ENCODE measurements at places on chromosomes 1 and 21. TPM values are rescaled to one million over a fixed set of nuclear protein-coding genes. Genes with fewer than 3 reads are reported as not detected.
A peak's percentile ranks its signal among the peaks of the same experiment; 100 is the strongest.

DNA sequence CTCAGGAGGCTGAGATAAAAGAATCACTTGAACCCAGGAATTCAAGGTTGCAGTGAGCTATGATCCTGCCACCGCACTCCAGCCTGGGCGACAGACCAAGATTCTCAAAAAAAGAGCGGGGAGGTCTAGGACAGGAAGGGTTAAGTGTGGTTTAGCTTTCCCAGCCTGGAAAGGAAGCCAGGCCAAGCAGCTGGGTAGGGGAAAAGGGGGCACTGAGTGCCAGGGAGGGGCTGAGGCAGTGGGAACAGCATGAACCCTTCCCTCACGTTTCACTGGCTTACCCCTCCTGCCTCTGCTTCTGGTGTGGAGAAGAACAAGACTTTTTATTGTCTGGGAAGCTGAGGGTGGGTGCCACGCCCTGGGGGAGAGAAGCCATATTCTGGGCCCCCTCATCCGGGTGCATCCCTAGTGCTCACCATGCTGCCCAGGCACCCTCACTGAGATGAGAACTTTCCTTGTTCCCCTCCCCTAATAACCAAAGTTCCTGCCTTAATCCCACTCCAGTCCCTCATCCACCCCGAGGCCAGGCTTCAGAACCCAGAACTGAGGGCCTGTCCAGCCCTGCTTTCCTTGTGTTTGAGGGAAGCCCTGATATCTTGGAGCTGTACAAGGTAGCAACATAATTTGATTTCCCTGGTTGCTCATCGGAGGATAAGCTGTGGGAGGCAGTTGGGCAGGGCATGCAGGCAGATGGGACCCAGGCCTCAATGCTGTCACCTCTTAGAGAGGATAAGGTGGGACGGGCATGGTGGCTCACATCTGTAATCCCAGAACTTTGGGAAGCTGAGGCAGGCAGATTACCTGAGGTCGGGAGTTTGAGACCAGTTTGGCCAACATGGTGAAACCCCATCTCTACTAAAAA is 2.0 kb upstream of the LMNA start:
- no peak overlapping the region for H3K27ac ChIP-seq
- H3K4me1 ChIP-seq, result peaks cover 11% of the 10 kb centered on the region

DNA sequence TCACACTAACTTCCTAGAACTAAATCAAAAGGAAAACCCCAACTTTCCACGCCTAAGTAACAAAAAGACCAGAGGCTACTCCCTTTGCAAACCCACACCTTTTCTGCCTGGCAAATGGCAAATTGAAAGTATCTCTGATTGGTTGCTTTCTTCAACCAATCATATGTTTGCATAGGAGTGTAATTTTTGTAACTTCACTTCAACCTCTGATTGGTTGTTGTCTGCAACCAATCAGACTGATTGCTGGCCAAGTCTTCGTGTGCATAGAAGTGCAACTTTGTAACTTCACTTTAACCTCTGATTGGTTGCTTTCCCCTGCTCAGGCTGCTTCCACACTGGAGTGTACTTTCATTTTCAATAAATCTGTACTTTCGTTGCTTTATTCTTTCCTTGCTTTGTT is 36.9 kb upstream of the PADI2 start:
- peak; percentile 52 for DNase-seq
- H3K4me3 ChIP-seq, result no peak overlapping the region
- H3K27ac ChIP-seq, result no peak overlapping the region
- no peaks in the 10 kb centered on the region for H3K36me3 ChIP-seq
- H3K27me3 ChIP-seq, result no peaks in the 10 kb centered on the region

DNA sequence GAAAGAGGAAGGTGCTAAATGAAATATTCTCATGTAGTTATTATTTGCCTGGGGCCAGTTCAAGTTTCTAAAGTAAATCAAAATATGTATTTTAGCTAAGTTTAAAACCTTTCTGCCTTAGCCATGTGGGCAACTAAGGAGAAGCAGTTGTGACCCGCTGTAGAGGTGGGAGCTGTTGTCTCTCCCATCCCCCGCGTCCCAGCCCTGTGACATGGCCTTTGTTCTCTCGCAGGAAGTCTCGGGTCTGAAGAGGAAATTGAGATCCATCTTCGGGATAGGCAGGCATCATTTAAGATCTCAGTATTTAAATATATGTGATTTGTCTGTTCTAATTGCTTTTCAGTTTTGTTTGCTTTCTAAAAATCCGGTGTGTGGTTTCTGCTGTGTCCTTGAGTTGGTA is 121.5 kb downstream of the CAMTA1 start:
- H3K4me1 ChIP-seq, result no peaks in the 10 kb centered on the region
- no peak for DNase-seq
- peaks cover 1% of the 10 kb centered on the region for H3K27me3 ChIP-seq
- H3K4me3 ChIP-seq, result no peak overlapping the region
- no peak overlapping the region for H3K27ac ChIP-seq
- no peaks in the 10 kb centered on the region for H3K36me3 ChIP-seq

DNA sequence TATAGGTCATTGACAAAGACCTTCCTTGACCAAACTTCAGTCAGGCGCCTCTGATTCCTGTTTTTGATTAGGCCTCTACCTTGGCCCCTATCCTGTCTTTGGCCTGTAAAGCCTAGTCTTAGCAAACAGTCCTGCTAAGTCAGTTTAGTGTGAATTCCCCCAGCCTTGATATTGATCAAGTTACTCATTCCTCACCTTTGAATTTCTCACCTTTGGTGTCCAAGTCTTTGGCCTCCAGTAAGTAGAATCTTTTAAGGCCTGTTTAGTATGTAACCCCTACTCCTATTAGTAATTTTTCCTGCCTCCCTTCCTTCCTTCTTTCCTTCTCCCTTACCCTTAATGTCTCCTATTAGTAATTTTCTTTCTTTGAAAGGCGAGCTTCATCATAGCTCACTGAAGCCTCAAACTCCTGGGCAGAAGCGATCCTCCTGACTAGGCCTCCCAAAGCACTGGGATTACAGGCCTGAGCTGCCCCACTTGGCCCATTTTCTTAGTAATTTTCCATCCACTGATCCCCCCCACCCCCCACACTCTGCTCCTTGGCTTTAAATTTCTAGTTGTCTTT is 13.0 kb upstream of the ZNF692 start:
- H3K36me3 ChIP-seq, result no peaks in the 10 kb centered on the region
- peak overlapping the region; percentile 31 for H3K4me3 ChIP-seq
- no peak overlapping the region for H3K27ac ChIP-seq

GRCh38 chr1:233975486-233975885 is 71.0 kb downstream of the SLC35F3 start:
- H3K4me1 ChIP-seq, result no peaks in the 10 kb centered on the region
- no peak overlapping the region for H3K4me3 ChIP-seq
- no peak overlapping the region for H3K27ac ChIP-seq
- no peaks in the 10 kb centered on the region for H3K27me3 ChIP-seq

DNA sequence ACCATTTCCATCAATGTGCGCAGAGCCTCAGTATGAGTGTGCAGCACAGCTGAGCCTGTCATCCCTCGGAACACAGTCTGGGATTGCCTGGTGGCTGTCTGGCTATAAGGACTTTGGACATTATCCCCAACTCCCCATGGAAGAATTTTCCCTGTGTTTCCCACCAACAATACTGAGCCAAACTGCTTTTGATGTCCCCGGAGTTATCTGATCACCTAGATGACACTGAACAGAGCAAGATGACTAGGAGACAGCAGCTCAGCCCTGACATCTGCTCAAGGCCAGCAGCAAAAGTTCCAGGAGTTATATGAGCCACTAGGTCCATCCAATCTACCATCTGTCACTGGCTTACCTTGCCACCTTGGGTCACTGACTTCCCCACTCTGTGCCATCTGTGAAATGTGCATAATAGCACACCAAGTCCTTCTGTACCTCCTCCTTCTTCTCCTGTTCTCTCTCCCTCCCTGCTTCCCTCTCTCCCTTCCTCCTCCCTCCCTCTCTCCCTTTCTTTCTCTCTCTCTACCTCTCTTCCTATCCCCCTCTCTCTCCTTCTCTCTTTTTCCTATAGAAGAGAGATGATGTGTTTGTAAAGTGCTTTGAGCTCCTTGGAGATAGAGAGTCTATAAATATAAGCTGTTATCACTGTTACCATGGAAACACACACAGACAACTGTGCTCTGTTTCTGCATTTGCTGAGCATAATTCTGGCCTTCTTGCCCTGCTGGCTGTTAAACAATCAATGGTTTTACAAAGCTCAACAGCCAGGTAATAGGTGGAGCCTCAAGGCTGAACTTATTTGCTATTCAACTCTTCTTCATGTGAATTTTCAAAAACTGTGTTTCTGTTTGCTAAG is 19.7 kb upstream of the ATP1B1 start:
- H3K27ac ChIP-seq, result no peak overlapping the region
- H3K27me3 ChIP-seq, result peaks cover 2% of the 10 kb centered on the region
- H3K36me3 ChIP-seq, result no peaks in the 10 kb centered on the region
- H3K4me1 ChIP-seq, result no peaks in the 10 kb centered on the region

DNA sequence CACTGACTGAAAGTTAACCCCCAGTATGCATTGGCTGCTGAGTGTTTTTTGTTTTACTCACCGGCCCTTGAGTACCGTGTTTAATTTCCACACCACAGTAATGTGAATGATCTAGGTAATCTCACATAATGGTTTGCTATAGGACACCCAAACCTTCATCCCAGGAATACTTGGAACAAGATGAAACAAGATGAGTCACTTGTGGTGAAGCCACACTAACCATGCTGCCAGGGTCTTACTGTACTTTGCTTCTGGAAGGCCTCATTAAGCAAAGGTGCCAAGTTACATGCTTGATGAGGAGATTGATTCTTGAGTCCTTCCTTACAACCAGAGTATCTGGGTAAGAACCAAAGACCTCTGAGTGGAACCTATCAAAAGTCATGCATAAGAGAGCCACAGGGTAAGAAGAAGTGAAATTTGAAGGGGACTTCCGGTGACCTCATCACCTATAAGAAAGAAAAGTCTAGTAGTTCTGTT is 163.3 kb downstream of the NRIP1 start:
- H3K4me3 ChIP-seq, result no peak overlapping the region
- no peaks in the 10 kb centered on the region for H3K27me3 ChIP-seq
- peaks cover 7% of the 10 kb centered on the region for H3K4me1 ChIP-seq
- H3K36me3 ChIP-seq, result no peaks in the 10 kb centered on the region

DNA sequence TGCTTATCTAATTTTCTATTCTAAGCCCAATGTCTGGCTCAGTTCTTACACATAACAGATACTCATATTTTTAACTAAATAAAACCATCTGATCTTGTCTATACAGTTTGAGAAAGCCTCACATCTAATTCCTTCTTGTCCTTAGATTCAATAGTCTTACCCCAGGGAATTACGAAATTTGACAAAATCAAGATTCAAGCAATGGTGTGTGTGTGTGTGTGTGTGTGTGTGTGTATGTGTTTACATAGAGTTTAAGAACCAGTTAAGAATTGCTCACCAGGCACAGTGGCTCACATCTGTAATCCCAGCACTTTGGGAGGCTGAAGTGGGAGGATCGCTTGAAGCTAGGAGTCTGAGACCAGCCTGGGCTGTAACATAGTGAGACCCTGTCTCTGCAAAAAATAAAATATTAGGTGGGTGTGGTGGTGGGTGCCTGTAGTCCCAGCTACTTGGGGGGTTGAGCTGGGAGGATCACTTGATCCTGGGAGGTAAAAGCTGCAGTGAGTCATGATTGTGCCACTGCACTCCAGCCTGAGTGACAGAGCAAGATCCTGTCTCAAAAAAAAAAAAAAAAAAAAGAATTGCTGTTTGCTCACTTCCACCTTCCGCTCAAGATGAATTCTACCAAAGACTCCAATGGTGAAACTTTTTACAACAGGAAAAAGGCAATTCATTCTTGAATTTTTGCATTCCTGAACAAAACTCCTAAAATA is 6.2 kb downstream of the WDR64 start:
- no peak overlapping the region for H3K4me3 ChIP-seq
- no peaks in the 10 kb centered on the region for H3K4me1 ChIP-seq
- H3K36me3 ChIP-seq, result no peaks in the 10 kb centered on the region

DNA sequence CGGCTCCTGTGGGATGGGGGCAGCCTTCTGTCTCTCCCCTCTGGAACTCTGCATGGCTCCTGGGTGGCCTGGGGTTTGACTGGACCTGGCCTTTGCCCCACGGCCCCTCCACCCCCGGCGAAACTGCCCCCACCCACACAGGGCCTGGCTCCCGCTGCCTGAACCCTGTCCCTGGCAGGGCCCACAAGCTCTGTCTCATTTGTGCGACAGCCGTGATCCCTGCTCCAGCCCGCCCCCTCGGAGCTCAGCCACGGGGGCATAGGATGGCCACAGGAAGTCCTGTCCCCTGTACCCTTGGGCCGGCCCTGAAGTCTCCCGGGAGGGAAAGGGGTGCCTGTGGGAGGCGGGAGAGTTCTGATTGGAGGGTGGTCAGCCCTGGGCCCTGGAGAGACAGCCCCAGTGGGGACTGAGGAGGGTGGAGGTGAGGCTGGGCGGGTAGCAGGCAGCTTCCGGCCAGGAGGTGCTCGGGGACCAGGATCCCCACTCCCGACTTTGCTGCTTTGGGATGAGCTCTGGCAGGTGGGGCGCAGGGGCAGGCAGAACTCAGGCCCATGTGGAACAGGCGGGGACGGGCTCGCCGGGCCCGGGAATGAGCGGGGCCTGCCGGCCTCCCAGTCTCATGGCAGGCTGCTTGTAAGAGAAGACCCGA is 45.1 kb downstream of the SLX9 start:
- H3K4me1 ChIP-seq, result peaks cover 12% of the 10 kb centered on the region
- H3K27ac ChIP-seq, result no peak overlapping the region
- peaks cover 8% of the 10 kb centered on the region for H3K27me3 ChIP-seq
- no peaks in the 10 kb centered on the region for H3K36me3 ChIP-seq

DNA sequence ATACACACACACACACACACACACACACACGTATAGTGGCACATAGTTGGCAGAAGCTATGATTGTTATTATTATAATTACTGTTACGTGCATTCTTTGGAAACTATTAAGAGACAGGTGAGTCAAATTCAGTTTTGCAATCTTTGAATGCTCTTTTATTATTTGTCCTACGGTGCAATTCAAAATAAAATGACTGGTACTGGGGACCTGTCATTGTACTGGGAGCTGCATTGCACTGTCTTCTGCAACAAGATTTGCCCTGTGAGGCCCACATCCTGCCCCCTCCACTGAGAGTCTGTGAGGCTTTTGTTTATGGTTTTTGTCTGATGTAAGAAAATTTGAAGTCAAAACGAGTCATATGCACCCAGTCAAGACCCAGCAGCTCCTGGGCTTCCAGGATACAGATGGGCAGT is 1.9 kb downstream of the LY9 start:
- no peaks in the 10 kb centered on the region for H3K36me3 ChIP-seq
- H3K4me1 ChIP-seq, result no peaks in the 10 kb centered on the region
- DNase-seq, result no peak
- H3K27me3 ChIP-seq, result no peaks in the 10 kb centered on the region
- no peak overlapping the region for H3K4me3 ChIP-seq

DNA sequence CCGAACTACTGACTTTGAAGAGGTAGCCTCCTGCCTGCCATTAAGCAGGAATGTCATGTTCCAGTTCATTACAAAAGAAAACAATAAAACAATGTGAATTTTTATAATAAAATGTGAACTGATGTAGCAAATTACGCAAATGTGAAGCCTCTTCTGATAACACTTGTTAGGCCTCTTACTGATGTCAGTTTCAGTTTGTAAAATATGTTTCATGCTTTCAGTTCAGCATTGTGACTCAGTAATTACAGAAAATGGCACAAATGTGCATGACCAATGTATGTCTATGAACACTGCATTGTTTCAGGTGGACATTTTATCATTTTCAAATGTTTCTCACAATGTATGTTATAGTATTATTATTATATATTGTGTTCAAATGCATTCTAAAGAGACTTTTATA is 159.8 kb upstream of the SGIP1 start:
- H3K36me3 ChIP-seq, result peaks cover 28% of the 10 kb centered on the region
- DNase-seq, result no peak
- H3K4me3 ChIP-seq, result no peak overlapping the region
- no peaks in the 10 kb centered on the region for H3K27me3 ChIP-seq

Gene OR2T35
- not detected for polyA plus RNA-seq

Gene S100A5
- polyA plus RNA-seq, result 0.55 TPM

Gene PPIAL4G
- polyA plus RNA-seq, result not detected

Gene C1orf53
- polyA plus RNA-seq, result 7.0 TPM
